ENCODE measurements at places on chromosomes 1 and 21. TPM values are rescaled to one million over a fixed set of nuclear protein-coding genes. Genes with fewer than 3 reads are reported as not detected.

- no peak for DNase-seq
Measured at GRCh38 chr1:38814984-38815464, 44.5 kb downstream of the RRAGC start.

DNA sequence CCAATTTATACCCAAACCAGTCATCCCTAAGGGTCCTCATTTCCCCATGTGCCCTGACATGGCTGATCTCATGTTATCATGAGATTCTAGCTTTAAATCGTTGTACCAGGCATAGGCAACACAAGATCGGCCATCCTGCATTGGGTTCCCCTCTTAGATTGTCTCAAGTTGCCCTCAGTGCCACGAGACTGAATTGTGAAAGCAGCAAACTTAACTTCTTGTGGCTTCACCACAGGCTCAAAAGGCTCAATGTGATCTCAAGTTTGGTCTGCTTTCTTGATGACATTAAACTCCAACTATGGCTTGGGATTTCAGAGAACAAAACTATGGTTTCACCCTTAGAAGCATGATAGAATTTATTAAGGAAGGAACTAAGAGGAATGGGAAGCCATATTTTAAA, 168.5 kb upstream of the SYT6 start:
- no peak for DNase-seq

- DNase-seq: no peak
Measured at GRCh38 chr1:78254517-78254916, 208.8 kb downstream of the GIPC2 start.

- DNase-seq: no peak
Measured at GRCh38 chr1:184892116-184892515, 82.2 kb downstream of the NIBAN1 start.

- DNase-seq: no peak
Measured at GRCh38 chr1:40092706-40093639, 4.1 kb downstream of the PPT1 start.

DNA sequence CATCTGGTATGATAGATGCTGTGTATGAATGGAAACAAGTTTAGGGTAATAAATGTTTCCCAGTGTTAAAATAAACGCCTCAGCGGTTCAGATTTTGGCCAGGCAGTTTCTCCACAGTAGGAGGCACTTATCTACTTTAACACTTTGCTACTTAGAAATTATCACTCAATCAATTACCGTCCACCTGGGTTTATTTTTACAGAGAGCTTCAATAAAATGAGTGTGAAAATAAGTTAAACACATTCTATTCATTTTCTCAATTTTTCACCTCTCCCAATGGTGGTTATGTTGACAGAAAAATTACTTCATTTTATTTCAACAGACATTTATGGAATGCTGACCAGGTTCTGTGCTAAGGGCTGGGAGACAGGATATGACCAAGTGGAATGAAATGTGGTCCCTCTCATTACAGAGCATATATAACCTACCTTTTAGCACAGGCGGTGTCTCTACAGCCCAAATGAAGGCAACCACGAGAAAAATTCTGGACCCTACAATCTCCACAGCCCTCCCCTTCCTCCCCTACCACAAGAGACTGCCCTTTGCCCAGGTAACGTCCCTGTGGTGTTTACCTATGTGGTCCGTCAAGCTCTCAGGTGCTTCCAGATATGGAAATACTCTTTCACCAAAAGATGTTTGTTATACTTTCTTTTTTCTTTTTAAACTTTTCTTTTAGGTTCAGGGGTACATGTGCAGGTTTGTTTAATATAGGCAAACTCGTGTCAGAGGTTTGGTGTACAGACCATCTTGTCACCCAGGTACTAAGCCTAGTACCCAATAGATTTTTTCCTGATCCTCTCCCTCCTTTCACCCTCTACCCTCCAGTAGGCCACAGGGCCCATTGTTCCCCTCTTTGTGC, 105.5 kb downstream of the HLCS start:
- DNase-seq: no peak

- no peak for DNase-seq
Measured at GRCh38 chr21:14956807-14957206, 108.0 kb downstream of the NRIP1 start.

GRCh38 chr21:34022627-34023335, 50.6 kb upstream of the MRPS6 start:
- no peak for DNase-seq

GRCh38 chr1:29180497-29181412, 945 bp downstream of the SRSF4 start:
- DNase-seq: no peak

DNA sequence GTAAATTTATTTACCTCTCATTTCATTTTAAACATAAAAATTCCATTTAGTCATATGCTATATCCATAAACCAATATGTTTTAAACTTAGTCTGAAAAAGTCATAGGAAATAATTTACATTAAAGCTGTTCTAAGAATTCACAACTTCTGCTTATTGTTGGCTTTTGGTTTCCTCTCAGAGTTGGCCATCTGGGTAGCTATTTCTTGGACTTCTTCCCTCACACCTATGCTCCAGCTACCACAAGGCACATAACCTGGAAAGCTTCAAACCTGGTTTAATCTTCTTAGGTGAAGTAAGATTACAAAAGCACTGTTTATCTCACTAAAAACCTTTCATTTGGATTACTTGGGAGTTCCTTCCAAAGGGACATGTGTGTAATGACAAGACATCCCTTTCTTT, 29.8 kb downstream of the RBM11 start:
- DNase-seq: no peak

GRCh38 chr1:247337250-247337746, 5.6 kb upstream of the ZNF496 start:
- DNase-seq: no peak

DNA sequence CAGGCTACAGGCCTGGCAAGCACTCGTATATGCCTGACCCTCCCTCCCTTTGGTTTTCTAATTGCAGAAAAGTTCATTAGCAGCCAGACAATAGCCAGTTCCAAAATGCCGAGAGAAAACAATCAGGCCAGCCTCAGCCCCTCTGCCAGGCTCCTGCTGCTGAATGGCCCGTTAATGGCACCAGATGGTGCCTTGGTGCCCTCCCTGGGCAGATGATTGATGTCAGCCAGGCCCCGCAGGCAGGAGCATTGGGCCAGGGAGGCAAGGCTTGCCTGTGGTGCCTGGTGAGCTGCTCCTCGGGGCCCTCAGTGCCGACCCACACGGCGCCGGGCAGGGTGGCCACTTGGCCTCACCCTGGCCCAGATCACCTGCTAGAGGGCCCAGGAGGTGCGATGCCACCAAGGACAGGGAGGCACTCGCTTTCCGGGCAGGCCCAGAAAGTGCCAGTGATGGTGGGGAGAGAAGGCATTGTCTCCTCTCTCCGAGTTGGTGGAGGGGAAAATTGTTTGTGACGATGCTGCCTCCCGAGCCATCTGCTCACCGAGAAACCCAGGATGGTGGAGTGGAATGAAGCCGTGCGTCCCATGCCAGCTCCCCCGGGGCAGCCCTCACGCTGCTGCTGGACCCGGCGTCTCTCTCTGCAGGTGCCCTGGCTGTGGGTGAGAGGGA, 28.1 kb downstream of the QSOX1 start:
- no peak for DNase-seq

- DNase-seq: no peak
Measured at GRCh38 chr1:193065954-193066353, 6.5 kb downstream of the RO60 start.

DNA sequence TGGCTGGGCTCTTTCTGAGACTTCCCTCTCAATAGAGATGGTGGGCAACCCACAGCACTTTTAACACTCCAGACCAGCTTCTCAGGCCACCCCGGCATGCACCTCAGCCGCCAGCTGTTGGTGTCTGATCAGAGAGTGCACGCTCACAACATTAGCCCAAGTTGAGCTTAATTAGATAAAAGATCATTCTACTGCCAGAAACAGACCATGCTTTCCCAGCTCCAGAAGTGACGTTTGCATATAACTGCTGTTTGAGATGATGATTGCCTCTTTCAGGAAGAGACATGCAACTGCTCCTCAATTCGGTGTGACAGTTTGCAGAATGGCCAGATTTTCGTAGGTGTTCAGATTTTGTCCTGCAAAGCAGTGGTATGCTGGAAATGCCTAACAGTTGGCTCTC, 285.3 kb upstream of the VAMP3 start:
- DNase-seq: no peak

GRCh38 chr1:218200979-218201378, 84.1 kb upstream of the RRP15 start:
- no peak for DNase-seq

DNA sequence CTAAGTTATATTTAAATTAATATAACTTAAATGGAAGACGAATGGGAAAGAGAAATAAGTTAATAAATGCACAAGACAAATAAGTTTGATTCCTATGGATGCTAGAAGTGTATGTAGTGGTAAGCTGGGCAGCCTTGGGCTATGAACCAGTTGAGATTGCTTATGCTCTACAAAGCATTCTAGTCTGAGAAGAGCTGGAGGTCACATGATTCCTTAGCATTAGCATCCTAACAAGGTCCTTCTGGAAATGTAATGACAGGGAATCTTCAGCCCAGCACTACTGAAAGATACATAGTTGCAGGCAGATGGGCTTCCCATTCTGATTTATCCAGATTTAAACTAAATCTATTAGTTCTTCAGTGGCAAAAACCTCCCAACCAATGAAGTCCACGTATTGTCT, 102.3 kb upstream of the ESRRG start:
- DNase-seq: no peak

- no peak for DNase-seq
Measured at GRCh38 chr1:77636864-77637263, 45.6 kb downstream of the ZZZ3 start.

DNA sequence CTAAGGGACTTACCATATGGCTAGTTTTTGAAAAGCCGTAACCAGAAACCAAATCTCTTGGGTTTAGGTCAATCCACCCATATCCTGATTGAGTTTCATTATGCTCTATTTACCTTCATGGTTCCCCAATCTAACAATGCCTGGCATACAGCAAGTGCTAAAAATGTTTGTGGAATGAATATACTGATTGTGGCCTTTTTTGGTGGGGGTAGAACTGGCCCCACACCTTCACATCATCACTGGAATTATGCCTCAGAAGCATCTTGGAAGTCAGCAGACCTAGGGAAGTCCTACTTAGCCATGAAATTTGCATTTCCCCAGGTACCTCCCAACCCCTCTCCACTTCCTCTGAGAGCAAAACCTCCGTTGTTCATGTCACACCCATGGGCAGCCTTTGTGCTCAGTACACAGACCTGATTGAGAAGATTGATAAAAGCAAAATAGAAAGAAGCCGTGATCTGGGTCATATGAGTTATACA, 17.8 kb upstream of the SLAMF1 start:
- no peak for DNase-seq

GRCh38 chr1:63119575-63120155, 202.7 kb upstream of the FOXD3 start:
- no peak for DNase-seq

GRCh38 chr1:109773203-109773899, 9.6 kb upstream of the EPS8L3 start:
- DNase-seq: peak; percentile 83

- DNase-seq: peak; percentile 6
Measured at GRCh38 chr21:28704746-28705145, 287.9 kb downstream of the LTN1 start.

ZFP69B gene
- 0.44 TPM for total RNA-seq

CEP170 gene
- 91.8 TPM for total RNA-seq

CTNNBIP1 gene
- total RNA-seq: 19.8 TPM

ERICH3 gene
- total RNA-seq: 0.22 TPM

ELAVL4 gene
- total RNA-seq: not detected

CHIA gene
- not detected for total RNA-seq

GPR37L1 gene
- 26.0 TPM for total RNA-seq

LHX4 gene
- total RNA-seq: not detected
